ENCODE measurements at places on chromosomes 1 and 21. TPM values are rescaled to one million over a fixed set of nuclear protein-coding genes. Genes with fewer than 3 reads are reported as not detected.

Gene PRELP
- polyA plus RNA-seq: 3.4 TPM

Gene PTPN22
- polyA plus RNA-seq: 0.67 TPM

Gene PCP4
- polyA plus RNA-seq: 10.3 TPM

GRCh38 chr1:203589171-203589570 lies 37.5 kb upstream of the ATP2B4 start:
- DNase-seq: no peak

GRCh38 chr1:227124473-227124872 lies 184.4 kb downstream of the COQ8A start:
- no peak for DNase-seq

- no peak for DNase-seq
These were observed 17.3 kb upstream of the PKNOX1 start for GRCh38 chr21:42956824-42957630.

- DNase-seq: no peak
These were observed 98.6 kb upstream of the EDN2 start for GRCh38 chr1:41582851-41583657.

Data from left lung (tissue), 14 donors.